ENCODE measurements at places on chromosomes 7 and 10.

DNA sequence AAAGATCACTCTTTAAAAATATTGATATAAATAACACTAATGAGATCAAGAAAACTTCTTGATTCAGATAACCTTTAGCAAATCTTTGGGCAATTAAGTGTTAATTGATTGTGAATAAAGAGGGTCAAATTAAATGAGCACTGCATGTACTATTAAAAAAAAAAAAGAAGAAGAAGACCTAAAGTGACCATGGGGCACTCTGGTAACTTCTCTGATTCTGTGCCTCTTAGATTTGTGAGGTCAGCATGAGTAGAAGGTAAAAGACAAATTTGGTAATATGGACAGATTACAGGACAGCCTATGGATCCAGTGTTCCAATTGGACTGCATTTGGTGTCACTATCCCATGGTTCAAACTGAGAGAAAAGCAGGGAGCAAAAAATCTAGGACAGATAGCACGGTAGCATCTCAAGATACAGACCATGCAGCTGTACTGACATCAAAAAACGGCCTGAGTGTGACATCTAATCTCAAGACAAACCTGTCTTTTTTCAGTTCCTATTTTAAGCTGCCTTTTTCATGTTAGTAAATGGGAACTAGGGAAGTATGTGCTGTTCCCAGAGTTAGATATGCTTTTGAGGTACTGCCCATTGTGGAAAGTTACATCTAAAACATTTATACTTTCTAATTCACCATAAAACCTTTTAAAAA is 128.0 kb downstream of the KCND2 start:
- no peak for DNase-seq

- no peak for DNase-seq
Observed at GRCh38 chr10:130751106-130751840, 560.2 kb downstream of the TCERG1L start.

DNA sequence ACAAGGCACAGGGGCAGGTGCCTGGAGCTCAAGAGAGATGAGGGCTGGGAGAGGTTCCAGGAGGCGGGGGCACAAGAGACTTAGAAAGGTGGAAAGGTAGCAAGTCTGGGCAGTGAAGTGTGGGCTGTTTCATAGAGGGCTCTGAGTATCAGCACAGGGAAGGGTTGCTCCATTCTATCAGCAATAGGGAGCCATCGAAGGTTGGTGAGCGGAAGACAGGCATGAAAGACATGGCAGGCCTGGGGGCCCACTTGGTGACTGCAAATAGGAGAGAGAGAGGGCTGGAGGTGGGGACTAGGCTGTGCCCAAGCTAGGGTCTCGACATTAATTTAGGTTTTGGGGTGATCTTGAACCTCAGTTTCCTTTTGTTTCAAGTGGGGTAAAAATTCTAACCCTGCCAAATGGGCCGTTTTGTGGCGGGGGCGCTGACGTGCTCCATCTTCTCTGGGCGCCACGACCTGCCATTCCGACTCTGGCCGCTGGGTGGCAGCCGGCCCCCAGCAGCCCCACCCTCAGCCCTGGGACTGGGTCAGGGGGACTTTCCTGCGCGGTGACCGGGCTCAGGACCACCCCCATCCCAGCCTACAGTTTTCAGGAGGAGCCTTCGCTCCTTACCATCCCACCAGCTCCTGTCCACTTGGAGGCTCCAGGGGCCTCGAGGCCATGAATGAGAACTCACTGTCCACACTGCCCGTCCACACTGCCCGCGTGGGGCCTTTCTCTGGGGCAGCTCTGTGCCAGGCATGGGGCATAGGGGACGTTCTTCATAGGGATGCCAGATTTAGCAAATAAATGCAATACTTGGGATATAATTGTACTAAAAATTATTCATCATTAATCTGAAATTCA is 37.2 kb upstream of the PCBD1 start:
- DNase-seq: peak; percentile 67

DNA sequence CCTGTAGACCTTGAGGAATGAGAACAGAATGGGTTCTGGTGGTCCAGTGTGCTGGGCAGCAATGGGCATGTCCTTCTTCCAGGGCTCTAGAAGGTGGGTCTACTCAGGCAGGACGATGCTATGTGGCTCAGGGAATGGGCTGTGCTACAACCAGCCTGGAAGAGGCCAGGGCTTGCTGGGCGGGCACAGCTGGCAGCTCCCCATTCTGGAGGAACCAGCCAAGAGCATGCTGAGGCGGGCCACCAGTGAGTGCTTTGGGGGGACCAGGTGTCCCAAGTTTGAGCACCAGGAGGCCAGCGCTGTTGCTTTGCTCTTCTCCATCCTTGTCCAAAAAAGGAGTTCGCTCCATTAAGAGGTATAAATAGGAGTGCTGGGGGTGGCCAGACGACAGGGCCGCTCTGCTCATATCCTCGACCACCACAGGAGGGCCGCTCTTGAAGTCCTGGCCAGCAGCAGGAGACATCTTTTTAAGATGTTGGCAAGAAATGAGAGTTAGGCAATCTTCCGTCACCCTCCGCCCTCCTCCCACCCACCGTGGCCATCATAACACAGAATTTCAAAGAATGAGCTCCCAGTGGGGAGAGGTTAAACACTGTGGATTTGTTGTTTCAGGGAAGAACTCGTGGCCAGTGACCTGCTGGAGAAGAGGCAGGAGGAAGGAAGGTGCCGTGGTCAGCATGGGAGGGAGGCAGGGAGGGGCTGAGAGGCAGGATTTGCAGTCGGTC is 141.3 kb downstream of the GRK5 start:
- DNase-seq: no peak

DNA sequence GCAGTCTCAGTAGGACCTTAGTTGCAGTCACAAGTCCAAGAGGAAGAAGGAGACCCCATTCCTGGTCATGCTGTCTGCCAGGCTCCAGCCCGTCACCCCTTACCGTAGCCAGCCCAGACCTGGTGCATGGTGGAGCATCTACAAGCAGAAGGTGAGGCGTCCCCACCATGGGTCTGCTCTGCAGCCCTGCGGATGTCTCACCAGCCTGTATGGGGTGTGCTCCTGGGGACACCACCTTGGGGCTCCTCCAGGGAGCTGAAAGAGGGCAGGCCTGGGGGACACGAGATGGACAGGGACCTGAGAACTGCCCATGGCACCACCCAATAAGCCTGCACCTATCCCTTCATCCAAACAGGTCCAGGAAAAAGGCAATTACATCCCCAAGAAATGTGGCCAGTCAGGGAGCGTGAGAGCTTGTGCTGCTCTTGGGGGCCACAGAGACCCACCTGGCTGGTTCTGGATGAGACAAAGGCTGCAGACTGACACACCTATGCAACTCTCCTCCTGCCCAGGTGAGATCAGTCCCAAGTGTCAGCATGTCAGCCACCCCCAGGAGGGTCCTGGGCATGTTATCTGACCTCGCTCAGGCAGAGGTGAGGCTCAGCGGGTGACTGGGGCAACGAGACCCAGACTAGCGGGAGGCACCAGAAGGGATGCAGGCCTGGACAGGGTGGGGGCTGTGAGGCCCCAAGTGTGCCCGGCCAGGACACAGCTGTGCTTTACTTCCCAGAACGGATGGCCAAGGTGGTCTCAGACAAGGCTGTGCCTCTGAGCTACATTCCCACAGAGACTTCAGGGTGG is 84.5 kb upstream of the RET start:
- no peak for DNase-seq

DNA sequence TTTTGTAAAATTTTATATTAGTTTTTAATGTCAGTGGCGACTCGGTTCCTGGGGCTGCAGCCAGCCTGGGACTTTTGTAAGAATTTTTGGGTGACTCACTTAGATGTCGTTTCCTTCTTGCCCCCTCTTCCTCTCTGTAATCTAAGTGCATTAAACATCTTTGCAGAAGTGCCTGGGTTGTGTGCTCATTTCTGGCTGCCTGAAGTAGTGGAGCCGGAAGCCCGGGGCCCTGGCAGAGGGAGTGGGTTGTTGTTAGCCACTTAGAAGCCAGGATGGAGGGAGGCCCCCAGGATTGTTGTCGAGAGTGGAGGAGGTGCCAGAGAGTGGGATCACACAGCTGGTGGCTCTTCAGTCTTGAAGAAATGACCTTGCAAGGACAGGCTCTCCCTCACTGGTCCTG is 11.0 kb upstream of the TRIM8 start:
- DNase-seq: no peak

GRCh38 chr7:137328373-137329120 is 15.0 kb downstream of the PTN start:
- DNase-seq: no peak

DNA sequence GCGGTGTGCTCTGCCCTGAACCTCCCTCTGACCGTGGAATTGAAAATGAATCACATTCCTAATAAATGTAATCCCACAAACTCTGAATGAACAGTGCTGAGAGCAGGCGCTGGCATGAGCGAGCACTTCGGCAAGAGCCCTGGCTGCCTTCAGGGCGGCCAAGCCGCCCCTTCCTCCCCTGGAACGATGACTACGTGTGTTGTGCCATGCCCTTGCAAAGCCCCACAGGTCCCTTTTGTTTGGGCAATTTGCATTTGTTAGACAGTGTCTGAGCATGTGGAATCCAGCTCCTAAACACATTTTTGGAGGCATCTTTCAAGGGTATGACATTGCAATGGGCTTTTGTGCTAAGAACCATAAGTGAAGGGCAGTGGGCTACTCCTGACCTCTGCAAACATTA is 95.6 kb upstream of the MKI67 start:
- no peak for DNase-seq

DNA sequence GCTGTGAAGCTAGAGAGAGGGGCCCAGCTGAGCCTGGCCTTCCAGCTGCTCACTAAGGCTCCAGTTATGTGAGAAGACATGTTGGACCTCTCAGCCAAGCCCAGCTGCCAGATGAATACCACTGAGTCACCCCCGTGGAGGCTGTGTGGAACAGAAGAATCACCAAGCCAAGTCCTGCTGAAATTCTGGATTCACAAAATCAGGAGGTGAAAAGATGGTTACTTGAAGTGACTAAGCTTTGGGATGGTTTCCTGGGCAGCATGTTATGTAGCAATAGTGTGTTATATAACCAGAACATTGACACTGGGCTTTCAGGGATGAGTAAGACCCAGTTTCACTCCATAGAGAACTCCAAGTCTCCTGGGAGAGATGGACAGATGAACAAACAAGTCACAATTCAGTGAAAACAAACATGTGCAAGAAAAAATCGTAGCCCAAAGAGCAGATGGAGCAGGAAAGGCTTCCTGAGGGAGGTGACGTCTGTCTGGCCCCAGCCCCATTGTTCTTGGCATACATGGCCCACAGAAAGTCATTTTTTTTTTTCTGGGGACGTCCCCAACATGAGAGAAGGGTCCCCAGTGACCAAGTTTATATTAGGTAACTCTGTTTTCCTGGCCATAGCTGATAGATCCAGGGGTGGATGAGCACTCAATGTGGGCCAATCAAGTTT is 64.1 kb upstream of the PDZD8 start:
- DNase-seq: peak; percentile 21

GRCh38 chr10:52469970-52470705 is 156.1 kb downstream of the DKK1 start:
- no peak for DNase-seq

DNA sequence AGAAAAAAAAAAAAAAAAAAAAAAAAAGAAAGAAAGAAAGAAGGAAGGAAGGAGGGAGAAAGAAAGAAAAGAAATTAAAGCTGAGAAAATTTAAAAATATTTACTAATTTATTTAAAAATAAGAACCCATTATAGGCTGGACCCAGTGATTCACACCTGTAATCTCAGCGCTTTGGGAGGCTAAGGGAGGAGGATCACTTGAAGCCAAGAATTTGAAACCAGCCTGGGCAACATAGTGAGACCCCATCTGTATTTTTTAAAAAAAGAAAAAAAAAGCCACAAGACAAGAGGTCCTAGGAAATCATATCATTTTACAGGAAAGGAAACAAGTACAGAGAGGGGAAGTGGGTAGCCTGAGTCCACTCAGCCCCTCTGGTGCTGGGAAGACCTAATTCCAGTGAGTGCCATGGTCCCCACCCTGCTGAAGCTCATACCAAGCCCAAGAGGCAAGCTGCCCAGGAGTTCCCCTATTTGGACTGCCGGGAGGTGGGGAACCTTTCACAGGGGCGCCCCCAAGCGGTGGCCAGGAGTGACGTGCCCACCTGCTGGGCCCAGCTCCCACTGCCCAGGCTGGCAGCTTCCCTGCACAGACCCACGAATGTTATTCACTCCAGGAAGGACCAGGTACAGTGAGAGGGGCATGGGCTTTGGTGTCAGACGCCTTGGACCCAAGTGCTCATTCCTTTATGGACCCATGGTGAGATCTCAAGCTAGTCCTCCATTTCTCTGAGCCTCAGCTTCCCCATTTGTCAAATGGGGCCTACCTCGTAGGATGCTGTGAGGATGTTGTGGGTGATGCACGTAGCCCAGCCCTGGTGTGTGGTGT is 133.6 kb downstream of the ZMIZ1 start:
- peak; percentile 38 for DNase-seq

- no peak for DNase-seq
Observed at GRCh38 chr7:27064661-27065060, 31.1 kb downstream of the HOXA1 start.

DNA sequence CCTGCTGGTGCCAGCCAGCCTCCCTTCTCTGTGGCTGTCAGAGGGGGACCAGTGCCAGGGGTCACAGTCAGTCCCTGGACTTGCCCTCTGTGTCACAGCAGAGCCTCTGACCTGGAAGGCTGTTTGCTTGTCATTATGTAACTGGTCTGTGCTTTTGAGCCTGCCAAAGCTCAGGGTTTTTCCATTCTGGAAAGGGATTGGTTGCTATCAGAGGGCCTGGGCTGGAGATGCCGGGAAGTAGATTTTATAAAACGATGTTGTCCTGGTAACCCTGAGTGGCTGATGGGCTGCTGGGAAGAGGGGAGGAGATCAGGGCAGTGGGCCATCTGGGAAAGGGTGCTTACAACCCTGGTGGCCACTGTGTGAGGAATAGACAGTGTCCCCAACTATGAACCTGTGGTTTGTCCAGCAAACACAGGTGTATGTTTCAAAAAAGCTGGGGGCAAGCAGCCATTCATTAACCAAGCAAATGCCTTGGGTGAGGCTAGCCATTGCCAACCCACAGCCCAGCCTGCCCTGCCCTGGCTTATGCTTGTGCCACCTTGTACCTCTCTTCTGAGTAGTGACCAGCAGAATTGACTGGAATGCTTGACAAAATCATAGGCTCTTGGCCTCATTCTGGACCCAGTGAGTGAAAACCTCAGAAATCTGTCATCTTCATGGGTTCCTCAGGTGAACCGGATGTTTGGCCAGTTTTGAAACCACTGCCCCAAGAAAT is 21.6 kb downstream of the SFTPD start:
- peak; percentile 29 for DNase-seq

DNA sequence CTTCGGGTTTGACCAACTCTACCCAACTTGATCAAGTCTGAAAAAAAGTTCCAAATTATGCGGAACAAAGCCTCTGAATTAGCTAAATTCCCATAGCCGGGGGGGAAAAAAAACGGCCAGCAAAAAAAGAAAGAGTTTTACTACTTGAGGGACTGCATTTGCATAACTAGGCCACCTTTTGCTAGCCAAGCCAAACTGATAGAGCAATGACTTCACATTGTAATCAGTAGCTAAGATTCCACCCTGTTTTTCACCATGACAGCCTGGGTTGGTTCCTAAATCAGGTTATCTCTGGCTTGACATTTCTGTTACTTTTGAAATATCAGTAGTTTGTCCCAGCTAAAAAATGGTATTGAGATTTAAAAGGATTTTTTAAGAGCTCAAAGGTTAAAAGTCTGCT is 31.4 kb upstream of the CREB3L2 start:
- DNase-seq: no peak

DNA sequence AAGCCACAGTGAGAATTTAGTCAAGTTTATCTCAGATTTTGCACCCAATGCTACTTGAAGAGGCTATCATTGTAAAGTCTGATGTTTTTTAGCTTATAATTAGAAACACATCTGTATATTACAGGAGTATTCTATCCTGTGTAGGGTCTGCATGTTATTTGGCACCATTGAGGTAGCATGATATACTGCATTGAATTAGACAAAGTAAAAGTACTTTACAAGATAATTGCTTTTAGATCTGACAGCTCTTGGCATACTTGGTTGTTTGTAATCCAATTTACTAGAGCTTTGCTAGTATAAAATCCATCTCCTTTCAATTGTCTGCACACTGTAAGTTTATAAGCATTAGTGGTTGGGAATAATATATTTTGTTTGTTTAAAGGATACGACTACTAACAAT is 714.3 kb downstream of the ANKRD7 start:
- no peak for DNase-seq

All from head of caudate nucleus (tissue), 42 donors.